ENCODE measurements at places on chromosomes 7 and 10. TPM values are rescaled to one million over a fixed set of nuclear protein-coding genes. Genes with fewer than 3 reads are reported as not detected.

- DNase-seq: no peak
Measured at GRCh38 chr7:116445447-116446211, 53.9 kb upstream of the CAV2 start.

Gene OSBPL3
- total RNA-seq: 5.5 TPM

Gene MSS51
- 5.5 TPM for total RNA-seq

- DNase-seq: no peak
Measured at GRCh38 chr7:113828581-113828980, 90.2 kb downstream of the PPP1R3A start.

- no peak for DNase-seq
Measured at GRCh38 chr7:143384148-143384547, 3.0 kb downstream of the ZYX start.

DNA sequence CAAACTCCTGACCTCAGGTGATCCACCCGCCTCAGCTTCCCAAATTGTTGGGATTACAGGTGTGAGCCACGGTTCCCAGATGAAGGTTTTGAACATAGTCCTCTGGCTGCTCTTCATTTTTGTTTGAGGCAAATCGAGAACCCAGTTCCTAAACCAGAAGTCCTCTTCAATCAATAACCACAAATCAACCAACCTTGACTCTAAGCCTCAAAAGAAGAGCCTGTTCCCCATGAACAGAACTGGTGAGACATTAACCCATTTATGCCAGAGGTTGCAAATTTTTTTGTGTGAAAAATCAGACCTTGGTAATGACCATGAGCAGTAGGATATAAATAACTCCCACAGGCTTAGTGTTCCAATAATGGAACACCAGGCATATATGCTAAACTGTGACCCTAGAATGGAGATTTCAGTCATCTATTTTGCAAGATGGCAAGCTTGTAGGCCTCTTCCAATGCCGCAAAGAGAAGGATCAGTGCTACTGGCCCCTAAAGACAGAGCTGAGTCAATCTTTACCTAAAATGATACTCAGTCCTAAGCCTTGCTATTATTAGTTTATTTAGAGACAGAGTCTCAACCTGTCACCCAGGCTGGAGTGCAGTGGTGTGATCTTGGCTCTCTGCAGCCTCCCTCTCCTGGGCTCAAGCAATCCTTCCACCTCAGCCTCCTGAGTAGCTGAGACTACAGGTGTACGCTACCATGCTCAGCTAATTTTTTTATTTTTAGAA is 15.9 kb downstream of the KPNA7 start:
- DNase-seq: no peak

GRCh38 chr10:121171825-121172787 is 320.9 kb downstream of the WDR11 start:
- DNase-seq: no peak

Gene LIPN
- not detected for total RNA-seq

DNA sequence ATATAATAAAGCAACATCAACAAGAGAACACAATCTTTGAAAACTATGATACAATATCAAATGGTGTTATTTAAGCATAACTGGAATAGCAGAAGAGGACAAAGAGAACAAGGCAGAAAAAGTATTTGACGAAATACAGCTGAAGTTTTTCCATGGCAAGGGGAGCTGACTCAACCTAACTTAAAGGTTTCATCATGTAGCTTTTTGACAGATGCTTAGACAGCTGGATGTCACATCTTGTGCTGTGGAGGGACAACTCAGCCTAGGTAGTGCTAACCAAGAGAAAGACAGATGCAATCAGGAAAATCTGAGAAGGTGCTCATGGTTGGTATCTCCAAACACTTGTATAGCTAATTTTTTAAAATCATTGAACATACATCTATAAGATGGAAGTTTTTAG is 208.2 kb downstream of the TFEC start:
- DNase-seq: no peak

- no peak for DNase-seq
Measured at GRCh38 chr10:43821103-43821502, 172.4 kb upstream of the ZNF32 start.

GRCh38 chr10:48776528-48776927 is 91.9 kb downstream of the WDFY4 start:
- DNase-seq: no peak

Gene GDF2
- total RNA-seq: not detected

DNA sequence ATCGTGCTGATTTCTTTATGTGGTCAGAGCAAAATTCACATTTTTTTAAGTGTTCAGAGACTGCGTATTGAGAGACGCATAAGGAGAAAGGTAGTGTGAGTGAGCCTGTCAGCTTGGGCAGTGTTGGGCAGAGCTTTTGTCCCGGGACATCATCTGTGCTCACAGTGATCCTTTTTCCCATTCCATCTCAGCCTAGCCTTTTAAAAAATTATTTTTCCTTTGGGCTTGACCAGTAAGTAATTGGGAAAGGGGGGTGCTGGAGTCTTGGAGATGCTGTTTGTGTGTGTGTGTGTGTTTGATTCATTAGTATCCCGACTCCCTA is 1.5 kb downstream of the NRF1 start:
- no peak for DNase-seq

DNA sequence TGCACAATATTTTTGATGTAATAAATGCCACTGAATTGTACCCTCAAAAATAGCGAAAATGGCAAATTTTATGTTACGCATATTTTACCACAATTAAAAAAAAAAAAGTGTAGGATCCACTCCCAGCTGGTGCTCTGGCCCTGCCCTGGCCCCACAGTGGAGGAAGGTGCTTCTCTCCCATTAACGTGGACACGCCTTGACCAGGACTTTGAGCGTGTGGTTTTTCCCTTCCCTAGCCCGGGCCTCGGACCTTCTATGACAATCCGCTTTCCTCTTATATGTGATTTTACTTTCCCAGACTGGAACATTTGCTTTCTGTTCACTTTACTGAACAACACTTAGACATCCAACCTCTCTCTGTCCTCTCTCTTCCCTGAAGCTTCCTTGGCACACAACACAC is 29.7 kb upstream of the OCM start:
- no peak for DNase-seq

- peak; percentile 92 for DNase-seq
Measured at GRCh38 chr7:151727579-151728285, 149.2 kb downstream of the PRKAG2 start.

GRCh38 chr7:39946693-39947092 is 3.4 kb upstream of the CDK13 start:
- no peak for DNase-seq

DNA sequence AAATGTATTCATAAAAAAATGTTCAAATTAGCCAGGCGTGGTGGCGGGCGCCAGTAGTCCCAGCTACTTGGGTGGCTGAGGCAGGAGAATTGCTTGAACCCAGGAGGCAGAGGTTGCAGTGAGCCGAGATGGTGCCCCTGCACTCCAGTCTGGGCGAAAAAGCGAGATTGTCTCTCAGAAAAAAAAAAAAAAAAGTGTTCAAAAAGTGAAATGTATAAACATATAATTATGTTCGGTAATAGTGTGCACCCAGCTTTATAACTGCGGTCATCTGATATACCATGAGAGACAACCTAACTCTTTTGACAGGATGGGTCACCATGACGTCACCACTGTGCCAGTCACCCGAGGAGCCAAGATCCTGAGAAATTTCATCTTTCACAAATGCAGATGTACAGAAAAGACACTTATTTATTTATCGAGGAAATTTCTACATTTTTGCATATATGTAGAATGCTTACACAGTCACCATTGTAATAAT is 594 bp upstream of the RP9 start:
- DNase-seq: no peak

Gene STAG3
- total RNA-seq: 0.49 TPM

DNA sequence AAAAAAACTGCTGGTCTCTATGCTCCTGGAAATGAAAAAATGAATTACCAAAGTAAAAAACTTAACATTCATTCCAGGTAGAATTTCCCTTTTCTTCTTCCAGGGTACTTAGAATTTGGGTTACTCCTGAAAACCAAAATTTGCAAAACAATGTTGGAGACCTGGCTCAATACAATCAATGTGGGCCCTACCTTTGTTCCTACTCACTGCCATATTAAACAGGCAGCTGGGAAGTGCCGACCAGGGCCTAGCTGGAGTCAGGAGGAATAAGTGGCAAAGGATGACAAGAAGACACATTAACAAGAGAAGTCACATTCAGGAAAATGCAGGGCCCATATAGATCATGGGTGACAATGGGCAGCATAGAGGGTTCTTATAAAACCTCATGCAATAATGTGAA is 6.4 kb upstream of the AGK start:
- DNase-seq: no peak

GRCh38 chr7:105027176-105027853 is 13.3 kb downstream of the KMT2E start:
- DNase-seq: no peak

DNA sequence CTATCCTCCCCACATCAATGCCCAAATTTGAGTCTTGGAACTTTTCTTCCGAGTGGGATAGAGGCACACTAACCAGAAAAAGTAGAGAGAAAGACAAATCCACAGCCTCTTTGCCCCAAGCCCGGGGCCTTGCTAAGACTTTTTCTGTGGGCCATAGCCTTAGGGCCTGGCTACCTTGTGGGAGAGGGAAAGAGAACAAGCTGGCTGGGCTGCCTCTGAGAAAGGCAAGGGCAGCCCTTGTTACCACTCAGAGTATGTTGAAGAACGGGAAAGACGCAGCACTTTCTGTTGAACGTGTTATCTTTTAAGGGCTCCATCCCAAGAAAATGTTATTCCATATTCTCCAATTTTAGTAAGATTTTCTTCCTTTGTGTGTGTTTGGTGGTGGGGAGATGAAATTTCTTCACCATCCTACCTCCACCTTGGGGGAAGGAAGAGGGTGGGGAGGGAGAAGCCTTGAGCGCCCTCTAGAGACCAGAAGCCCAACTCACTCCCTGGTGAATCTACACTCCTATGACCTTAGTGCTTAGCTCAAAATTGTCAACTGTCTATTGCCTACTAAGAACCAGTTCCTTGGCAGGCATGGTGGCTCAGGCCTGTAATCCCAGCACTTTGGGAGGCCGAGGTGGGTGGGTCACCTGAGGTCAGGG is 3.9 kb upstream of the NRF1 start:
- no peak for DNase-seq

Gene ADD3
- 105 TPM for total RNA-seq

- no peak for DNase-seq
Measured at GRCh38 chr7:3517344-3517743, 216.3 kb downstream of the SDK1 start.

Gene FAM237B
- not detected for total RNA-seq

- peak; percentile 63 for DNase-seq
Measured at GRCh38 chr7:114922026-114922651, at the start of gene MDFIC. MDFIC (plus strand) TSS chr7:114922094; CDS start chr7:114923034, 940 bp downstream.

DNA sequence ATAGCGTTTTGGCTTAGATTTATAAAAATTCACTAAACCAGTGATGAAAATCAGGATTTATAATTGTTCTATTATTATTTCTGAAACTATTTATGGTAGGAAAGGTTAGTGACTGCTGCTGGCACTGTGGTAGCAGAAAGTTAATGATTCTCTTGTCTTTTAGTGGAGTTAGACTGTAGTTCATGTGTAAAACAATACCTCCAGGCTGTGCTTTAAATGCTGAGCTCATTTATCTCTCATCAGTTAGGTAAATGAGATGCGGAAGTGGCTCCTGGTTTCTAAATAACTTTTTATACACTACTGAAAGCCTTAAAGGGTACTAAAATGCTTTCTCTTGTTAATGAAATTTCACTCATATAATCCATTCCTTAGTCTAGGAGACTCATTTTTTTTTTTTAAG is 326.8 kb upstream of the POT1 start:
- no peak for DNase-seq

- DNase-seq: no peak
Measured at GRCh38 chr10:95663496-95663895, 7.0 kb upstream of the ALDH18A1 start.

Gene PPP1R3A
- total RNA-seq: not detected

- DNase-seq: peak; percentile 66
Measured at GRCh38 chr10:71383972-71384687, 12.6 kb upstream of the CDH23 start.

Gene OR6V1
- total RNA-seq: not detected

- DNase-seq: no peak
Measured at GRCh38 chr7:39952374-39952773, 2.3 kb downstream of the CDK13 start.

DNA sequence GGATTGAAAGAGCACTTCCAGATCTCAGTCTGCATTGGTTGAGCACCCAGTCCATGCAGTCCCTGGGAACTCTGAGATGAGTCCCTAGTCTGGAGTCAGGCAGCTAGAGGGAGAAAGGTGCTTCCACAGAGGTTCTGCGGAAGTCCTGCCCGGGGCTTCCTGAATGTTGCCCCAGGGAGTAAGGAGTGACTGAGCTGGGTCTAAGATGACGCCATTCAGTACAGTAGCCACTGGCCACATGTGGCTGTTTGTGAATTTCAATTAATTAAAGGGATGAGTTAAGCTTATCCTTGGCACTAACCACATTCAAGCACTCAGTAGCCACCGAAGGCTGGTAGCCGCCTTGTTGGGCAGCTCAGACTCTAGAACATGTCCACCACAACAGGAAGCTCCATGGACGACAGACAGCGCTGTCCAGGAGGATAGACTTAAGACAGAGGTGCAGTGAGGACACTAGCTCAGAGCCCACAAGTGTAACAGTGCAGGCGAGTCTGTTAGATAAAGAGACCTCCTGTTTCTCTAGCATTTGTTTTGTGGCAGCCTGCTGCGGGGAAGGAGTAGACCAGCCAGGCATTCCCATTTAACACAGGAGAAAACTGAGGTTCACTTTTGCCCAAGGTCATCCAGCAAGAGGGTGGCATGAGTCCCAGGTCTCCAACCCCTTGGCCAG is 101.6 kb upstream of the PPIF start:
- no peak for DNase-seq

GRCh38 chr10:26699631-26700030 is 2.1 kb downstream of the PDSS1 start:
- DNase-seq: no peak

Gene TRIL
- 12.8 TPM for total RNA-seq

DNA sequence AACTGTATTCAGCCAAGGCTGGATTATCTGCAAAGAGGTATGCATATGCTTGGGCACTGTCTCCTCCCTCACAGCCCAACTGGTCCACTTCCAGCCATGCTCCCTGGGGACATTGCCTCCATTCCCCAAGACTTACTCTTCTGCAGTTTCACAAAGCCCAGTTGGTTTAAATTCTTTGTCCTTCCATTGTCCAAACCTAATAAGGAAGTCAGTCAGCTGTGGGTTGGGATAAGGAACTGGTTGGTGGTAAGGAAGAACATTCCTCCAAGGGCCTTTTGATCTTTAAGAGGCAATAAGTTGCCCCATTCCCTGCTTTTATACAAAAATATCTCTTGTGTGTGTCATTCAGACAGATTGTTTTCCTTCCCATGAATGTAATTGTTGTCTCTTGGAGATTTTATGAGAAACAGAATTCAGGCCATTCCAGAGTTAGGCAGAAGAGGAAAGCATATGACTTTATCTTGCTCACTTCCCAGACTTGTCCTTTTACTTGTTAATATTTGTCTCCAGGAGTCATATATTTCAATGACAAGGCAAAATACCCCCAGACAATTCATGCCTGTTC is 673.7 kb downstream of the SUGCT start:
- no peak for DNase-seq

GRCh38 chr7:28558236-28558635 is 145.9 kb downstream of the CREB5 start:
- no peak for DNase-seq

Gene NKX1-2
- total RNA-seq: not detected

Measured in uterus (tissue), 4 donors.